ENCODE measurements at places on chromosomes 13 and 19.

- DNase-seq: no peak
These were observed 944.0 kb upstream of the MIR17HG start for GRCh38 chr13:90403330-90404082.

DNA sequence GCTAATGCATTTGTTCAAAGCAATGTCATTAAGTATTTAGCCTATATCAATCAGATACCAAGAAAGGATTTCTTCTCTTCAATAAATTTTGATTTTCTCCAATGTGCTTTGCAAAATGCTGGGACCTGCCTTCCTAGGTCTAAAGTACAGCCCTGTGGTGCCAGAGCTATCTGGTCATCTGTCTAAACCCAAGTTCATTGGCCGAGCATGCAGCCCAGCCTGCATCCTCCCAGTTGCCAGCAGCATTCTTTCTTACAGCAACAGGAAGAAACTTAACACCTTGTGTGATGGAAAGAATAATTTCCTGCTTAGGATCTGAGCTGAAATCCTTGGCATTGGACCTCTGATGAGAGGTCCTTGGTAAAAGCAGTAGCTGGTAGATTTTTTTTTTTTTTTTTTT, 310.0 kb downstream of the RBM26 start:
- no peak for DNase-seq

DNA sequence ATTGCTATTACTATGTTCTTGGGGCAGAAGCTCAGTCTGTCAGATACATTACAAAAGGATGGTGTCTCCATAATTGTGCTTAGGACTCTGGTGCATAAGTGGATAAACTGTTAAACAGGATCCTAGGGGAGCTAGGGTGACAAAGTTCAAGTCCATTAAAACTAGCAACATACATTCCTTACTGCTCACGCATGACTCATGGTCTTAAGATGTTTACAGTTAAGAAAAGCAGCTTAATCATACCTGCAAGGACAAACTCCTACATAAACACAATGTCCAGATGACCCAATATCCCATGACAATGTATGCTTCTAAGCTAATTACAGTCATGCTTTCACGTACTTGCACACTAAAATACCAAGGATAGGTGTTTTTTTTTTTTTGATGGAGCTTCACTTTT, 3.5 kb upstream of the ZNF701 start:
- no peak for DNase-seq

DNA sequence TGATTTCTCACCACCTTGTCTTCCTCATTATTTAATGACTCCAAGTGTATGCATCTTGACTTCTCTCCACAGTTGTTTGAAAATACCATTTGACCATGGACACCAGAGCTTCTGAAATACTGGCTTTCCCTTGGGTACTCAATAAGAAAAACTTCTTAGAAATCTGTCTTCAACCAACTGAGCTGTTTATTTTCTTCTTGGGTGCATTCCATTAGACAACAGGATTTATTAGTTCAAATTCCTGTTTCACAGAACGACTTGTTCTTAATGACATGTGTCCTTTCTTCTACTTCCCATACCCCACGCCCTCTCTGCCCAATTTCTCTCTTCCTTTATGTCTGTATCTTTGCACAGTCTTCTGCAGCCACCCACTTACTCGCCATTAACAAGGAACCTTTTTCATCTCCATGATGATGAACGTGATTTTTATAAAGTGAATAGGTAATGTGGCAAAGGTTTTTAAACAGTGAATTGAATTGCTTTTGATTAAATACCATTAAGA, 11.3 kb upstream of the ITM2B start:
- no peak for DNase-seq

Data from stimulated activated CD4-positive, alpha-beta T cell treated with anti-CD3 and anti-CD28 coated beads, Interleukin-4, amount 100 ng/mL, for 4 hours (primary cell).